ENCODE measurements at places on chromosomes 1 and 21.

DNA sequence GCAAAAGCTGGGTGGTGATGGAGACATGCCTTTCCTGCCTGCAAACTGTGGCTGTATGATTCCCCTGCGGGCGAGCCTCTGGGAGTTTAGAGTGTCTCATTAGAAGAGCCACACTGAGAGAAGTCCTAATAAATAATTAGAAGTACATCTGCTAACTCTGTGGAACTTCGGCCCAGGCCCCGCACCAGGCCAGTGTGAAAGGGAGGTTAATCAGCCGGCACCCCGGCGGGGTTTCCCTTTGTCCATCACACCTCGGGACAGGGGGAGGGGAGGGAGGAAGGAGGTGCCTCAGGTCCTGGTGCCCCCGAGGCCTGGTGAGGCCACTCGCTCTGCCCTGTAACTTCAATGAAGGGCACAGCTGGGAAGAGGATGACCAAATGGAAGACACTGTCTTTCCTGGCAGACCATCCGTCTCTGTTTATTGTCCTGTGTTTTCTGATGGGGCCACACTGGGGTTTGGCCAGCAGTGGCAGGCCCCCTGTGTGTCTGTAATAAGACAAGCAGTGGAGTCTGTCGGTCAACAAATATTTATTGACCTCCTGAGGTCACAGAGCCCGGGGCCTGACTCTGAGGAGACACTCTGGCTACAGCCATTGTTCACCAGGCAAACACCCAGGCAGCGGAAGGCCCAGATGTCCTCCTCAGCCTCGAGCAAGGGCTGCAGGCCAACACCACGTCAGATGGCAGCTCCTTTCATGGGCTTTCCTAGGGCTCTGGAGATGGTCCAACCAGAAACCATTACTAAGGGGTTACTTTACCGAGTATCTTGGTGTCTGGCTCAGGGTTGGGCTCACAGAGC, 267.5 kb upstream of the RAB4A start:
- DNase-seq = no peak

- DNase-seq = no peak
Measured at GRCh38 chr1:158037866-158038359, 44.5 kb downstream of the KIRREL1 start.

DNA sequence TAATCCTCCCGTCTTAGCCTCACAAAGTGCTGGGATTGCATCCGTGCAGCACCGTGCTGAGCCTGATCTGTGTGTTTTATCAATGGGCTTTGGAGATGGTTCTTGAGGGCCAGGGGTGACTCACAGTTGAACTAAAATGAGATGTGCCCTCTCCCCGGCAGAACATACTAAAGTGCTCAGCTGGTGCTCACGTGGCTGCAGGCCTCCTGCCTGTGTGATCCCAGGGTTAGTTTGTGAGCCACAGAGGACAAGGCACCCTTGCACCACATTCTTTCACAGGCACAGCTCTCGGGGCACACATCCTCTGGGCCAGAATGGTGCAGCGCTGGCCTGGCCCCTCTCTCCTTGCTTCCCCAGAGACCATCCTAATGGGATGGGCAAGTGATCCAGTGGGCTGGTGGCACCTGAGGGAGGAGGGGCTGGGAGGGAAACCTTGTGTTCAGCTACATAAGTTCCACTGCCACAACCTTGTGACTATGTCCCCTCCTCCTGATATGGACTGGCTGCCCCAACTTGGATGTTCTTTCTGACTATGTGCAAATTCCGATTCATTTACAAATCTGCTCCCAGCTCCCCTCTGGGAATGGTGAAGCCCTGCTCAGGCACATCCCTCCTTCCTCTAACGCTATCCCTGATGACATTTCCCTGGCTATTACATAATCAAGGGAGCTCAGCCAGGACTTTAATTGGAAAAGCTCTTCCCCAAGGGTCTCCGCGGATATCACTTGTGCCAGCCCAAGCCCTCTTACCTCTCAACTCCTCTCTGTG, 197.0 kb upstream of the EDN2 start:
- no peak for DNase-seq

GRCh38 chr1:150567717-150568593, 11.5 kb downstream of the MCL1 start:
- peak; percentile 53 for DNase-seq

DNA sequence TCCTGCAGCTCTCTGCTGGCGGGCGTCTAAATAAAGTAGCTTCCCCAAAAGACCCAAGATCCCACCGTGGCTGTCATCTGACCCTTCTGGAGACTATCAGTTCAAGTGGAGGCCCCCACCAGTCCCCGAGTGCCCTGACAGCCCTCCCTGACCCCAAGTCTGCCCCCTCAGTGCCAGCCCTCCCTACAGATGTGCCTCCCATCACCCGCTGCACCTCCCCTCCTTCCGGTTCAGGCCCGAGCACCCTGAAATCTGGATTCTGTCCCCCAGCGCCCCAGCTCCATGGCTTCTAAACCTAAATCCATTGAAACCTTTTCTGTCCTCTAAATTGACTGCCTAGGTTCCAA, 595 bp downstream of the IL10RB start:
- DNase-seq = peak; percentile 35

- no peak for DNase-seq
Measured at GRCh38 chr21:41045534-41046268, 122.3 kb upstream of the BACE2 start.

- peak; percentile 21 for DNase-seq
Measured at GRCh38 chr1:8152731-8153702, 126.9 kb upstream of the ERRFI1 start.

GRCh38 chr1:13730751-13731482, 30.9 kb downstream of the PRDM2 start:
- DNase-seq = peak; percentile 82

GRCh38 chr1:150210091-150210490, 25.8 kb downstream of the ANP32E start:
- DNase-seq = no peak

GRCh38 chr1:26471498-26472319, 531 bp upstream of the HMGN2 start:
- DNase-seq = peak; percentile 47

DNA sequence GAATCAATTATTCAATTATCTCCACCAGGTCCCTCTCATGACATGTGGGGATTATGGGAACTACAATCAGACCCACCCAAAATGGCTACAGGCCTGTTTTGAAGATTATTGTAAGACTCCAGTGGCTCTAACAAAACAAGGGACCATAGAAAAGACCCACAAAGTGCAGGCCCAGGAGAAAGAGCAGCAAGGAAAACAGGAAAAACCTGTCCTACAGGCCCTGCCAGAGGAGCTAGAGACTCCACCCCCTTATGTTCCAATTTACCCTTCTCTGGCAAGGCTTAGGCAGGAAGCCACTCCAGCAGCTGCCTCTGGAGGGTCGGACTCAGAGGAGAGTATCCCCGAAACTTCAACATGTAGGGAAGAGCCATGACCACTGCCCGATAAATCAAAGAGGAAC, 96.5 kb downstream of the LIPI start:
- DNase-seq = no peak

DNA sequence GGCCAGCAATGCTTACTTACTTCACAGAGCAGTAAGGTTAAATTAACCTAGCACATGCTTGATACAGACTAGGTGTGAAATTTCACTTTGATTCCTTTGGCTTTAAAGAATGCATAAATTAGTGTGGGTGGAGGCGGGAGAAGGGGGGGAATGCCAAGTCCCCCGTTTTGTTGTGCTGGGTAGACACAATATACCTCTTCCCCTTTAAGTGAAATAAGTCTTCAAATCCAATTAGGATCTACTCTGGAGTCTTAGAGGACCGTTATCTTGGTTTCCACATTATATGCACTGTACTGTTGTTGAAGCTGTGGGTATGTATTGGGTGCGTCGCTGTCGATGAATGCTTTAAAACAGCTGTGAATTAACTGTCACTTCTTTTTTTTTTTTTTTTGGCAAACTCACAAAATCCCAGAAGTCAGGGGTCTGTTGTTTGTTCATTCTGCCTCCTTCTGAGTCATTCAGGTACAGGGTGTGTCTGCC, 1.6 kb upstream of the S1PR1 start:
- peak; percentile 36 for DNase-seq

DNA sequence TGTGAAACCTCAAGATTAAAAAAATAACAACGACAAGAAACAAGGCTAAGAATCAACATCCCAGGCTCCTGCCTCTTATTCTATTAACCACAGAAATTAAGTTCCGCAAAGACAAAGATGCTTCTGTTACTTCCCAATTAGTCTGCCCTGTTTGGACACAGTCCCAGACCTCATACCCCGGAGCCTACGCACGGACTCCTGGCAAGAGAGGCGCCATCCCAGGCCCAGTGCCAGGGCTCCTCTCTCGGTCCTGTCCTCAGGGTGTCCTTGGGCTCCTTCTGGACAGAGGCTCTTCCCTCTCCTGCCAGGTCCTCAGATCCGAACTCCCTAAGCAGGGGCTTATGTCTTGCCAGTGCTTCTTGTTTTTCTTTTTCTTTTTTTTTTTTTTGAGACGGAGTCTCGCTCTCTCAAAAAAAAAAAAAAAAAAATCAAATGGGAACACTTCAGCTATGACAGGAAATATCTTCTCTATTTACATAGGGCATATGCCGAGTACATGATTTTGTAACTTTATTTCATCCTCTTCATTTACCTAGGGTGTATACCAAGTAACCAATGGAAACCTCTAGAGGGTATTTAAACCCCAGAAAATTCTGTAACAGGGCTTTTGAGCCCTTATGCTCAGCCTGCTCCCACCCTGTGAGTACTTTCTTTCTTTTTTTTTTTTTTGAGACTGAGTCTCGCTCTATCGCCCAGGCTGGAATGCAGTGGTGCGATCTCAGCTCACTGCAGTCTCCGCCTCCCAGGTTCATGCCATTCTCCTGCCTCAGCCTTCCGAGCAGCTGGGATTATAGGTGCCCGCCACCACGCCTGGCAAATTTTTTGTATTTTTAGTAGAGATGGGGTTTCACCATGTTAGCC, 11.7 kb upstream of the ENO1 start:
- DNase-seq = no peak

DNA sequence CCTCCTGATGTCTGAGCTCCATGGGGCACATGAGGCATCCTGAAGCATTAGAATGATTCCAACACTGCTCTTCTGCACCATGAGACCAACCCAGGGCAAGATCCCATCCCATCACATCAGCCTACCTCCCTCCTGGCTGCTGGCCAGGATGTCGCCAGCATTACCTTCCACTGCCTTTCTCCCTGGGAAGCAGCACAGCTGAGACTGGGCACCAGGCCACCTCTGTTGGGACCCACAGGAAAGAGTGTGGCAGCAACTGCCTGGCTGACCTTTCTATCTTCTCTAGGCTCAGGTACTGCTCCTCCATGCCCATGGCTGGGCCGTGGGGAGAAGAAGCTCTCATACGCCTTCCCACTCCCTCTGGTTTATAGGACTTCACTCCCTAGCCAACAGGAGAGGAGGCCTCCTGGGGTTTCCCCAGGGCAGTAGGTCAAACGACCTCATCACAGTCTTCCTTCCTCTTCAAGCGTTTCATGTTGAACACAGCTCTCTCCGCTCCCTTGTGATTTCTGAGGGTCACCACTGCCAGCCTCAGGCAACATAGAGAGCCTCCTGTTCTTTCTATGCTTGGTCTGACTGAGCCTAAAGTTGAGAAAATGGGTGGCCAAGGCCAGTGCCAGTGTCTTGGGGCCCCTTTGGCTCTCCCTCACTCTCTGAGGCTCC, 11.1 kb upstream of the RASSF5 start:
- no peak for DNase-seq

DNA sequence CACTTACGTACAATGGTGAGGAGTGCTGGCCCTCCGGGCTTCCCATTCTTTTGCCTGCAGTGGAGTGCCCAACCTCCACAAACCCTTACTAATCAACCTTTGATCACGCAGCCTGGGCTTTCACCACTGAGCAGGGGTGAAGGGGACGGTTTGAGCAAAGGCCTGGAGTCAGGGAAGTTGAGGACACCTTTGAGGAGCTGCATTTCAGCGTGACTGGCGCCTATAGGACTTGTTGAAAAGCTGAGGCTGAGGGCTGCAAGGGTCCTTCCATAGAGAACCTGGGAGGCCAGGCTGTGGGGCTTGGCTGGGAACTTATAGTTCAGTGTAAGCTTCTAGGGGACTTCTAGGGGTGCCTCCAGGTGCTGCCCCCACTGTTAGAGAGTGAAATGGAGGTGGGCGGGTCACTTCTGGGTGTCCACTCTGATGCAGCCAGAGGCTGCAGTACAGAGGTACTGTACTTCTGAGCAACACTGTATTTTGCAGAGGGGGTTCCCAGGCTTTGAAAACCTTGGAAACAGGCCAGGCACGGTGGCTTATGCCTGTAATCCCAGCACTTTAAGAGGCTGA, 9.8 kb downstream of the SYTL1 start:
- DNase-seq = no peak

- no peak for DNase-seq
Measured at GRCh38 chr1:172476218-172476811, 32.4 kb upstream of the PIGC start.

- DNase-seq = no peak
Measured at GRCh38 chr1:170730438-170730837, 66.5 kb downstream of the PRRX1 start.

GRCh38 chr1:221487781-221488524, 253.9 kb downstream of the DUSP10 start:
- no peak for DNase-seq

GRCh38 chr21:36068748-36069398, 951 bp upstream of the CBR1 start:
- DNase-seq = no peak

DNA sequence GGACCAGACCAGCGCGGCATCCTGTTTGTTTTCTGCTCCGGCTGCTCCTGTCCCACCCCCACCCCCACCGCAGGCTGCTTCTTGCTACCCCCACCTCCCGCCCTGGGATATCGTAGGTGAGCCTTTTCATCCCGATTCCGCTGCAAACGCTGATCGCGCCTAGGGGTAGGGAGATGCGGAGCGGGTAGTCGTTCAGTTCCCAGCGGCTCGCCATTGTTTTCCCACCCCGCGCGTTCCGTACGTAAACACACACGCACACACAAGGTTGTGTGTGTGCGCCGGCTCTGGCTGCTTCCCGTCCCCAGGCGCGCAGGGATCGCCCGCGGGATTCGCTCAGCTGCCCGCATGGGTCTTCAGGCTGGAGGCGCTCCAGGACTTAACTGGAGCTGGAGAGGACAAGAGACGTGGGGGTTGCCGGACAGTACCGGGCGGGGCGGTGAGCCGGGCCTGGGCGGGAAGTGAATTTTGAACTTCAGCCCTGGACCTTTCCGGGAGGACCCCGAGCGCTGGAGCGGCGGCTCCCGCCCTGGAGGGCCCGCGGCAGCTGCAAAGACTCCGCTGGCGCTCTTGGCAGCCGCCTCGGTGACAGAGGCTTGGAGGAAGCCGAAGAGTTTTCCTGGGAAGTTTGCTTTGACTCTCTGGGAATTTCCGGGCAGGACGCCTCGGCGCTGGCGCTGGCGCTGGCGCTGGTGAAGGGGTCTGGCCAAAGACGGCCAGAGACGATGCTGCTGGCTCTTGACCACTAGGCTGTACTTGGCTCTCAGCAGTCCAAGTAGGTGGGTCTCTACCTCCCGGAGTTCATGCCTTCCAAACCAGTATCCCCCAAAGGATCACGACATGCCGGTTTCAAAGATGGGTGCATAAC, 1.6 kb downstream of the SOX13 start:
- DNase-seq = no peak
